ENCODE measurements at places on chromosomes 4 and X. TPM values are rescaled to one million over a fixed set of nuclear protein-coding genes. Genes with fewer than 3 reads are reported as not detected.

The ZNF732 gene
- total RNA-seq: not detected

The CLOCK gene
- 30.1 TPM for total RNA-seq

The NAP1L3 gene
- total RNA-seq: 14.1 TPM

The SLC39A8 gene
- total RNA-seq: 1.00 TPM

GRCh38 chr4:48033825-48034413 is 17.3 kb downstream of the NIPAL1 start:
- H3K36me3 ChIP-seq: no peaks in the 10 kb centered on the region
- no peak overlapping the region for H3K27ac ChIP-seq
- no peak for DNase-seq
- no peaks in the 10 kb centered on the region for H3K4me1 ChIP-seq

DNA sequence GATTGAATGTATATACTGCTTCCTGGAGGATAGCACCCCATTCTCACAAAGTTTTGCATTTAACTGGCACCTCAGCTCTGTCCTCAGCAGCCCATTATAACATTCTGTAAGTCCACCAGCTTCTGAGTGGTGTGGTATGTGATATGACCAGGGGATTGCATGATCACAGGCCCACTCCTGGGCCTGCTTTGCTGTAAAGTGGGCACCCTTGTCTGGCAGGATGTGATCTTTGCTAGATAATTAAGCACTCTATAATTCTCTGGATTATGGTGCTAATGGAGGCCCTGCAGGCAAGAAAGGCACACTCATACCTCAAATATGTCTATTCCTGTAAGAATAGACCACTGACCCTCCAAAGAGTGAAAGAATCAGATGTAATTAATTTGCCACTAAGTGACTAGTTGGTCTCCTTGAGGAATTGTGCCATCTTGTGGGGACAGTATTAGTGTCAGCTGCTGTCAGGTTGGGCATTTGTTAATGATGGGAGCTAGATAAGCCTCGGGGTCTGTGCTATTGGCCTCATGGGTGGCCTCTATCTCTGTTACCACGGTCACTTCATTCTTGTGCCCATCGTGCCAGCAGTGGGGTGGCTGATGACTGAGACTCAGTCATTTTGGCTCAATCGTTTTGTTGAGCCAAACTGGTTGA is 2.2 kb upstream of the CFI start:
- no peaks in the 10 kb centered on the region for H3K36me3 ChIP-seq
- no peak overlapping the region for H3K27ac ChIP-seq
- no peak overlapping the region for H3K4me3 ChIP-seq
- H3K4me1 ChIP-seq: peaks cover 13% of the 10 kb centered on the region

DNA sequence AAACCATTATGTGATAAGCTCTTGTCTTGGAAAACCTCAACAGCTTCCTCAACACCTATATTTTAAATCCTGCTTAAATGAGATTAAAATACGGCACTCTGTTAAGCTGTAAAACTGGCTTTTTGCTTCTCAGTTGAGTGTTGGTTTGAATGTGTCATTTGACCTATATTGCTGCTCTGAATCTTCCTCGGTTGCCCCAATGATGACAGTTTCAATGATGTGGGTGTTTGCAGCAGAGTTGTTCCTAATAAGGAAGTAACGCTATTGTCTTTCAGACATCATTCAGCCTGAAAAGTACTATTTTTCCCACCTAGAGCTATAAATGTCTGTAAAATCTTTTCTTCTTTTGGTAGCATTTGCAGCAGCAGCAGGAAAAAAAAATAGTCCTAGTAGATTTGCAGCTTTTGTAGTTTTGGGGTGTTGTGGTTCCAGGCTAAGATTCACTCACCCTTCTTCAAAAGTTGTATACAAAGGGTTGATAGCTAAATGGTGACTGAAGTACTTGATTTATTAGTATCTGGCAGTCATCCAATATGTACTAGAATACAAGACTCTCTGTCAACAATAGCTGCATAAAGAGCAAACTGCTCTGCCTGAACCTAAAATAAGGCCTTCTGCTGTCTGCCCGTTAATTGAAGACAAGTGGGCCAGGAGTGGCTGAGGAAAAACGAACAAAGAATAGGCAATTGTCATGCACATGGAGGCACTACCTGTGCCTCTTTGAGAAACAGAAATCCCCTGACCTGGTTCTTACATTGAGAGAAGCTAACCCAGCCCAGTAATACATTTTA is 333.1 kb downstream of the IL1RAPL1 start:
- no peaks in the 10 kb centered on the region for H3K27me3 ChIP-seq
- DNase-seq: no peak
- no peak overlapping the region for H3K4me3 ChIP-seq
- H3K36me3 ChIP-seq: no peaks in the 10 kb centered on the region
- H3K27ac ChIP-seq: no peak overlapping the region

DNA sequence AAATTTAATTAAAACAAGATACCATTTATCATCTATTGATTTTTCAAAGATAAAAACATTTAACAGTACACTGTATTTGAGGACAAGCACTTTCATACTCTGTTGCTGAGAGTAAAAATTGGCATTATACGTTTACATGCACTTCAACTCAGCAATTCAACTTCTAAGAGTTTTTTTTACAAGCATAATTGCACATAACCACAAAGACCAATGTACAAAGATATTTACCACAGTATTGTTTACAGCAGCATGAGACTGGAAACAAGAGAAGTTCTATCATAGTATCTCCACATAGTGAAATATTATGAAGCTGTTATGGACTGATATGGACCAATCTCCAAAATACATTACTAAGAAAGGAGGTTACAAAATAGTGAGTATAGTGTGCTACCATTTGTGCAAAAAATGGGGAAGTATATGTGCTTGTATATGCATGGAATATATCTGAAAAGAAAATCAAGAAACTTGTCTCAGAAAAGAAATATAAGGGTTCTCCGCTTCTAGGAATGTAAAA is 10.9 kb downstream of the GAB3 start:
- peaks cover 32% of the 10 kb centered on the region for H3K4me1 ChIP-seq
- H3K27me3 ChIP-seq: no peaks in the 10 kb centered on the region
